ENCODE measurements at places on chromosomes 2 and 18.

DNA sequence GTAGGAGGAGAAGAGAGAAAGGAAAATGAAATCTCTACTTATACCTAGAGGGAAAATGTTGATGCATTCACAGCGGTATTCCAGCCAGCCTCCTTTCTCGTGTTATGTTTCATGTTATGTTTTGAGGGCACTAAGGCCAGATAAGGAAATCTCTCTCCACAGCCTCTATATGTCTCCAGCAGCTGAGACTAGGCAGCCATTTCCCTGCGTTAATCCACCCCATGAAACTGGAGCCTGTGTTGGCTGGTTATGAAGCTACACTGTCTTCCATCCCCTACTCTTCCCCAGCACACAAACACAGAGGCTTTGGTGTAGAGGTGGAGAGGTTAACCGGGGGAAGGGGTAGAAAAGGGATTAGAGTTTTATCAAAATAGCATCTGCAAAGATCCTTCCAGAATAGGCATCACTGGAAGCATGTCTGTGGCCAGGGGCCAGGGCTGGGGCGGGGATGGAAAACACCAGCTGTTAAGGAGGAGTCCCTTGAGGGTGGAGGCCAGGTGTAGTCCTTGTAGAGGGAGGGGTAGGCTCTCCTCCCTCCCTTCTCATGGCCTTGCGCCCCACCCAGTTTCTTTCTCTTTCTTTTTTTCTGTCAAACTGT lies 100.9 kb upstream of the TNP1 start:
- DNase-seq = no peak

- DNase-seq = no peak
Measured at GRCh38 chr2:47658646-47659320, 124.2 kb upstream of the MSH6 start.

DNA sequence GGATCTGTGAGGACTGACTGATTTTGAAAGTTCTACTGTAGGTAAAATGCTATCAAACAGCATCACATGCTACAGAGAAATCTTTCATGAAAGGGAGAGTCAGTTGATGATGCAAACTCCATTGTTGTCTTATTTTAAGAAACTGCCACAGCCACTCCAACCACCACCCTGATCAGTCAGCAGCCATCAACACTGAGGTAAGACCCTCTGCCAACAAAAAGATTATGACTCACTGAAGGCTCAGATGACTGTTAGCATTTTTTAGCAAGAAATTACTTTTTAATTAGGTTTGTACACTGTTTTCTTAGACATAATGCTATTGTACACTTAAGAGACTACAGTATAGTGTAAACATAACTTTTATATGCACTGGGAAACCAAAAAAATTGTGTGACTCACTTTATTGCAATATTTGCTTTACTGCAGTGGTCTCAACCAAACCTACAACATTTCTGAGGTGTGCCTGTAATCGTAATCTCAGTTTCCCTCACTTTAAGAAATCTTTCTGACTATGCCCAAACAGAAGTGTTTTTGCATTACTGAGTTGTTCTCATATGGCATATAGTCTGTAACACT lies 42.8 kb downstream of the METTL8 start:
- DNase-seq = peak; percentile 86

DNA sequence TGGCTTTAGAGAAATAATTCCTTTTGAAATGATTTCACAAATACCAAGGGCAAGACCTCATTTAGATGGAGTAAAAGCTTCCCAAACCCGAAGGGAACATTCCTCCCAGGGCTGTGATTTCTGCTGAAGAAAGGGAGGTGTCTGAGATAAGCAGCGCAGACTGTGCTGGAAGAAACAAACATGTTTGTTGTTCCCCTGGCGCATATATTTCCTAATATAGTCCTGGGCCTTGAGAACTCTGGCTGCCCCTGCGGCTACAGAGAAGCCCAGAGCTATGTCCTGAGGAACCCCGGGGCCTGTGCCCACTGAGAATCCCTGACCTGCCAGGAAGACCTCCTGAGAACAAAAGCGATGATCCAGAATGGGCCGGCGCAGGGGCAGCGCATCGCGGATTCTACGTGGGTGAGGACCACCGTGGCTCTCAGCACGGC lies 372.6 kb upstream of the NT5C1B start:
- DNase-seq = no peak

- no peak for DNase-seq
Measured at GRCh38 chr18:2883076-2883735, 36.4 kb downstream of the EMILIN2 start.

DNA sequence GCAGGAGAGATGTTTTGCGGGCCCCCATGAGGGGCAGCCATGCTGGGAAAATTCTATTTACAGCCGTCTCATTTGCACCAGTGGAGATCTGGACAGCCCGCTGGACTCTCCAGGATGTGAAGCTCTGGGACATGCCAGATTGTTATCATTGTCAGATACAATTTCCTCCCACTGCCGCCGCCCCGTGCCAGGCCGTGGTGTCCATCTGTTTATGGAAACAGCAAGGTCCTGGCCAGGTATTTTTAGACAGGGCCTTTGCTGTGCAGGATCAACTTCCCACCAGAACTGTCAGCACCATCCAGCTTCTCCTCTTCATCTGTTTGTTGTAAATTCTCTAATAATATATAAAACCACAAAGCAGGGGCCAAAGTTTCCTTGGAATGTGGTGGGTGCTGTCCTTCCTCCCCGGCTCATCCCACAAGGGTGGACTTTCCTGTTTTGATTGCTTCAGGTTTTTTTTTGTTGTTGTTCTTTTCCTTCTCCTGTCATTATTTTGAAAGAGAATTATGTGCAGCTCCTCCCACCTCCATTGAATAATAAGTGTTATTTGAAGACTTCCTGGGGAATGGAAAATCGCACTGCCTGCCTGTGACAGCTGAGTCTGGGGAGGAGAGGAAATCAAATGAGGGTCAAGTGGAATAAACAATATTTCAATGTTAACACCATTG lies 398.1 kb downstream of the TNS1 start:
- no peak for DNase-seq

DNA sequence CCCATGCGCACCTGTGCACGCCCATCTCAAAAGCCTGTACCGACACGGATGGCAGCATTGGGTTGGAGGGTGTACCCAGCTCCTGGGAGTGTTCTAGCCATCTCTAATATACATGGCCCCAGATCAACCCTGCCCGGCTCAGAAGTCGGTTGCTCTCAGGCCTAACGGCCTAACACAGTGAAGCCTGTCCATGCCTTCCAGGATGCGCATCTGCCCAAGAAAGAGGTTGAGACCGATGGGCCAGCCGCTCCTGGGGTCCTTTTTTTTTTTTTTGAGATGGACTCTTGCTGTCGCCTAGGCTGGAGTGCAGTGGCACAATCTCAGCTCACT lies 32.1 kb downstream of the PDIA6 start:
- DNase-seq = no peak

DNA sequence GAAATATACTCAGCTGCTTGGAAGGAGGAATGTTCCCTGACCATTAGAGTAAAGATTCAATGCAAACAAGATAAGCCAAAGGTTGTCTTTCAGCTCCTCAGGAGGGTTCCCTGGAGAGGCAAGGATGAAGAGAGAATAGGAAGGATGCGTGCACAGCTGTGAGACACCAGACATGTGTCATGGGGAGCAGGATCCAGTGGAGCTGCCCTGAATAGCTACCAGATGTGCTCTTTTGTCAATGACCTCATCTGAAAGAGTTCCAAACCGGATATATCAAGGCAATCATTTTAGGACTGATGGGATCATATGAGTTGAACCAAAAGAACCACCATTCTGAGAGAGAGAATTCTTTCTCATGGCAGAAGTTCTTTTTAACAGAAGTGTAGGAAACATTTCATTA lies 490.6 kb downstream of the IRS1 start:
- peak; percentile 82 for DNase-seq

DNA sequence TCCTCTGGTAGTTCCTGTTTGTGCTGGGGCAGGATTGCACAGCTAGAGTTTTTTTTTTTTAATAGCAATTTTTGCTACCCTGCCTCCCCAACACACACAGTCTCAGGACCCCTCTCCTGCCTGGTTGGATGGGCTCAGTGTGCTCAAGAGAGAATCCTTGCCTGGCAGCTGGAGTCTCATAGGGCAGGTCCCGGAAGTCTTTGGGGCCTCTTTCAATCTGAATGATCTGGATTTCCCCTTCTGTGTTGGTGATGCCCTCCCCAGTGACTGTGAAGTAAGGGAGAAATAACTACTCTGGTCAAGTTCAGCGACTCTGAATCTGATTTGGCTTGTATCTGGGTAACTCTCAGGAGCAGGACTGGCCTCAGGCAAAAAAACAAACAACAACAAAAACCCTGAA lies 220.6 kb upstream of the LRRTM1 start:
- no peak for DNase-seq

DNA sequence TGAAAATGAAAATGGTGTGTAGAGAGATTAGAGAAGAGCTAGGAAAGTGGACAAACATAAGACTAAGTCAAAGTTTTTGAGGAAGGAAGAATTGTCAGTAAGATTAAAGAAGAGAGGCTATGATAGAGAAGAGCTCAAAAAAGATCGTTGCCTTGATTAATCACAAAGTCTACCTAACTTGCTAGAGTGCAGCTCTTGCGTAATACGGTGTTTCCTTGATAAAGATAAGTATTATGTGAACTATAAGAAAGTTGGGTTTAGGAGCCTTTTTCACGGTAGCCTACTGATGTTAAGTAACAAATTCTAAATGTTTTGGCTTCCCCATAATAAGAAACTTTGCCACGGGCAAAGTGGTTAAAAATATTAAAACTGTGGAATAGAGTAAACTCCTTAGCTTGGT lies 226.4 kb upstream of the NRXN1 start:
- no peak for DNase-seq

DNA sequence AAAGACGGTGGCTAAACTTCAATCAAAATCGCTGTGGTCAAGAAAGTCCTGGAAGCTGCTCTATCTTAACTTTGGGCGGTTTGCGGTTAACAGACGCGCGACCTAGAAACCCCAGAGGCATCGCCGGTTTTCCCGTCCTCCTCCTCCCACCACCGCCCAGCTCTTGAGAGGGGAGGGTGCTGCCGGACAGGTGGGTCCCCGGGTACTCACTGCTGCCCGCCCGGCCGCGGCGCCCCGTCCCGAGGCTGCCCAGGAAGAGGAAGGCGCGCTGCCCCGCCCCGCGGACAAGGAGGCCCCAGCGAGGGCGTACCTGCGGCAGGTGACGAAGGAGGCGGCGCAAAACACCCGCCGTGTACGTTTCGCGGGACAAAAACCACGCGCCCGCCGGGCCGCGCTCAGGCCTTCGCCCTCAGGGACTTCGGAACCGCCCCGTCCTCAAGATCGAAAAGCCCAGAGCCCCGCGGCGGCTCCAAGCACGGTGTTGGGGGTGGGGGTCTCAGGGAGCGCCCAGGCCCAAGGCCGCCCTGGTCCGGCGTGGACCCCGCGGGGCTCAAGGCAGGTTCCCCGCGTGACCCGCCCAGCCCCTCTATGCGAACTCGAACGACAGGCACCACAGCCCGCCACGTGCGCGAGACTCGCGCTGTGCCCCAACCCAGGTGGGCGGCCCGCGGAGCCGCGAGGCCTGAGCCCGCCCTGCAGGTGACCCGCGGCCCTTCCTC lies at the start of gene SH3YL1:
Gene SH3YL1 (minus strand): TSS at position 259 of the 719 bp plus-strand sequence. CDS start 48 bp downstream, at position 211.
- DNase-seq = no peak

DNA sequence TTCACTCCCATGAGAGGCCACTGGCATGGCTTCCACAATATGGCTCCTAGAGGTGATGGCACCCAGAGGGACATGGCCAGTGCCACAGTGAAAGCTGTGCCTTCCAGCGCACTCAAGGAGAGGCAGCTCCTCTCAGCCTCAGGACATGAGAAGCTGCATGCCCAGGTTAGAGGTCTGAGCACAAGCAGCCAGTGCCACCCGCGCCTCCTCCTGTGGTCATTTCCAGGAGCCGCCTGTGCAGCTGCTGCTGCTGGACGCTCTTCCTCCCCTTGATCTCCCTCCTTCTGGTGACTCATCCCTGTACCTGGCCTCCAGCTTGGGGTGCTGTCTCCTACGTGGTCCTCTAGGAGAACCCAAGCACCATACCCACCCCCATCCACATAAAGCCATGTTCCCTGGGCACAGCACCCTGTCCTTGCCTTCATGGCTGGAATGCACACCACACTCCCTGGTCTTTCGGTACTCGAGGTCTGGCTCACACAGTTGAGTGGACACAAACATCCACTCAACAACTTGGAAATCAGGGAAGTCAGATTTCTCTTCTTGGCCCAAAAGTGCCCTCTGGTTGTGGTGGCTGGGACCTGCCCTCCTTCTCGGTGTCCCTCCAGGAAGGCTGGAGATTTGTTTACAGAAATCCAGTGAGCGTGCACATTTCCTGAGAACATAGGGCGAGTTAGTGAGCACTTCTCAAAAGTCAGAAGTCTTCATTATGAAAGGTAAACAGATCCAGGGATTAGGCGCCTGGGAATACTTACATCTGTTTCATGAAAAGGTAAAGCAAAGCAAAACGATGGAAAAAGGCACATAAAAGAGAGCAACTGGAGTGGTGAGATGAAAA lies 96.7 kb downstream of the EIPR1 start:
- no peak for DNase-seq

DNA sequence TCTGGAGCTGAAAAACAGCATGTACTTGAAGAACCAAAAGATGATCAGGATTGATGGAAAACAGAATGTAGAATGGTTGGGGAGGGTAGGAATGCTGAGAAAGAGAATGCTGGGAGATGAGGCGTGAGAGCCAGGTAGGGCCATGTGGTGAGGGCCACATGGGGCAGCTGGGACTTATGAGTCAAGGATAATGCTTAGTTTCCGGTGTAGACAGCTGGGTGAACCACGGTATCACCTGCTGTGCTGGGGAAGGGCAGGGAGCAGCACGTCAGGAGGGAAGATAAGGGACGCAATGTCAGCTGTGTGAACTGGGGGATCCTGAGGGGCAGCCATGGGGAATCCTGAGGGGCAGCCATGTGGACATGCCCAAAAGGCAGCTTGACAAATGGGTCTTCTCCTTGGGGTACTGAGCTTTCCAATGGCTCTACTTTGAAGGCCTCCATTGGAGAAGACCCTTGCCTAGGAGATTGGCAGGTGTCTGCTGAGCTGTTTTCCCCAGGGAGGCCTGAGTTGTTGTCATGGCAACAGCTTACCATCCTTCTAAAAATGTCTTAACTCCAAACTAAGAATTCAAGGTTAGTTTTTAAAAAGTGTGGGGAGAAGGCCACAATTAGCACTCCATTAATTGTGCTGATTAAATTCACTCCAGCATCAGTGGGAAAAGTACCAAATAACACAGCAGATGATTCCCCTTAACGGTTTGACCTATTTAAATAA lies 51.1 kb downstream of the MTHFD2 start:
- no peak for DNase-seq

DNA sequence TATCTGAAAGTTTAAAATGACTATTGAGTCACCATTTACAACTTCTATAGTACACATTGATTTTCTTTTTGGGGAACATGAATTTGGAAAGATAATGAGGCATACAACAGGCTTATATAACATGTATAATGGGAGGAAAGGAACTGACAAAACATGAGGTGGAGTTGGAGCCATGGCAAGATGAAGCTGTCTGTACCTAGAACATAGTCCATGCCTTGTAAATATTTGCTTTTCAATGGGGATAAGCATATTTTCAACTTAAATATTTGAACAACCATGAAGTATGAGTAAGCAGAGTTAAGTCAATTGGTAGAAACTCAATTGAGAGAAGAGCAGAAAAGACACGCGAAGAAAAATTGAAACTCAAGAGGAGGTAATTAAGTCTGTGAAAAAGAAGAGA lies 37.1 kb upstream of the GALNT13 start:
- no peak for DNase-seq
